ENCODE measurements at places on chromosomes 12 and 14.

- no peak for DNase-seq
Observed at GRCh38 chr14:76292561-76292960, 83.4 kb upstream of the ESRRB start.

- no peak for DNase-seq
Observed at GRCh38 chr14:75236901-75237419, 41.7 kb upstream of the FOS start.

DNA sequence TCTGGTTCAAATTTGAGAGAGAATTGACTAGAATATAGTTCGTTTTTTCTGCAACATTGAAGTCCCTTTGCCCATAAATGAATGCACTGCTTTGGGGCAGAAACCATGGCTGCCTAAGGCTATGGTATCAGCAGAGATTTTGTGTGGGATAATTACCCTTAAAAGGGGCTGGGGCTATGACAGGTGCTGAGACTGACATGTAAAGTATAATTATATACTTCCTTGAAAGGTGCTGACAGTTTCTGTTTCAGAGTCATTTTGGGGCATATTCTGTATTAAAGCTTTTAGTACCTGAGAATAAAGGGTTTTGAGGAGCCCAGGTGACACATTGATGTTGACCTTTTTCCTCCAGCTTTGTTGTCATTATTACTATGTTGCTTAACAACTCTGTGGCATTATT lies 150.3 kb upstream of the PTPRQ start:
- DNase-seq, result no peak

DNA sequence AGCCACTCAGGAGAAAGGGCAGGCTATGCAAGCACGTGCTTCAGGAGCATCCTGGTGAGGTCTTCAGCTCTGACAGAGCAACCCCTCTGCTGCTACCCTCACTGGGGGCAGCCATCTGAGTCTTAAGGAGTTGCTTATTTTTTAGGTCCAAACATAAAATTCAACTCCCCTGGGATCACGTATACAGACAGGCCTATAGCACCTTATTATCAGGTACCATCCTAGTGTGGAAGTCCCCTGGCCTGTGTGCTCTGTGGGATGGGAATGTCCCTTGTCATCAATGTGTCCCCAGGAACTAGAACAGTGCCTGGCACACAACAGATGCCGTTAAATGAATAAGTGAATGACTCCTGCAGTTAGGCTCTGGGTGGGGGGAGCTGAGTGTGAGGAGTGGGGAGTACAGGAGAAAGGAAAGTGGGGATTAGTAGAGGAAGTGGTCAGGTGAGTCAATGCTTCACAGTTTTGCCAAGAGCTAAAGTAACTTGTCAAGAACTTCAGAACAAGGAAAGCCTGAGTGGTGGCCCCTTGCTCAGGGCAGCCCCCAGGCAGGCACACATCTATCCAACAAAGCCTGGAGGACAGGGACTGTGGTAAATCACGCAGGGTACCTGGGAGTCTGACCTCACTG lies 33.5 kb downstream of the DAD1 start:
- no peak for DNase-seq

GRCh38 chr12:89263900-89264299 lies 88.4 kb downstream of the DUSP6 start:
- no peak for DNase-seq

- DNase-seq, result no peak
Observed at GRCh38 chr12:49903351-49903699, 375 bp downstream of the FAIM2 start.

GRCh38 chr12:130621696-130622298 lies 94.3 kb downstream of the RIMBP2 start:
- DNase-seq, result no peak

DNA sequence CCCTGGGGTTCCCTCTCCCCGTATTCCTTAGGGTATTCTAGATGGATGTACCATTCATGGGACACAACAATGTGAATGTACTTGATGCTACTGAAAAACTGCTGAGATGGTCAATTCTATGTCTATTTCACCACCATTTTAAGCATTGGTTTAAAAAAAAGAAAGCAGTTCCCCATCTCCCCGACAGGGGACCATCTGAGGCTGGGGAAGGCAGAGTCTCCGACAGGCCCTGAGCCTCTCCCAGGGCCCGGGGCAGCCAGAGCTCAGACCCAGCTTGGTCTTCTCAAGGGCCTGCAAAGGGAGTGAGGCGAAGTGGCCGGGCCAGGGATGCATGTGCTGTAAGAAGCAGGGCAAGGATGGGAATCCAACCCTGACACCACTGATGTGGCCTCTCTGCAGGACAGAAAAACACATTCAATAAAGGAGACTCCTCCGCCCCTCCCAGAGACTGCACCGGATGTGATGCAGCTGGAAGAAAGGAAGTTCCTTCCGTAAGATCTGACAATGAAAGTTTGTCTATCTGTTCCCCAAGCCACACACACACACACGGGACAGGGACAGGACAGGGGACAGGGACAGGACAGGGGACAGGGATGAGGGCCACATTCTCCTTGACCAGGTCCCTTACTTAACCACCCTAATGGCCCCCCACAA lies 234.1 kb downstream of the BCL11B start:
- DNase-seq, result no peak

DNA sequence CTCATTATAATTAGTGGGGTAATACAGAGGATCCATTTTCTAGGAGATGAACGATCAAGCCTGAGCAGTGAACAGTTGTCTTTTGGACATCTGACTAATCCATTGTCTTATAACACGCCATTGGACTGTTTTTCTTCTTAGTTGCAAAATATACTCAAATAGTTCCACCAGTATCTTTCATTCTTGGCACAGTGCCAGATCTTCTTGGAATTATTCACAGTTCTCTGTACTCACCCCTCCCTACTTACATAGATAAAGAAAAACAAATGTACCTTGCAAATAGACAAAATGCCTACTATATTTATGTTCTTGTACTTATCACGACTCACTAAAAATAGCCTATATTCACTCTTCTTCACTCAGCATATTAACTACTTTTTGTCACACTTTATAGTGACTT lies 3.8 kb downstream of the CBLN3 start:
- DNase-seq, result no peak

- DNase-seq, result no peak
Observed at GRCh38 chr12:113534555-113534954, 62.9 kb upstream of the LHX5 start.

DNA sequence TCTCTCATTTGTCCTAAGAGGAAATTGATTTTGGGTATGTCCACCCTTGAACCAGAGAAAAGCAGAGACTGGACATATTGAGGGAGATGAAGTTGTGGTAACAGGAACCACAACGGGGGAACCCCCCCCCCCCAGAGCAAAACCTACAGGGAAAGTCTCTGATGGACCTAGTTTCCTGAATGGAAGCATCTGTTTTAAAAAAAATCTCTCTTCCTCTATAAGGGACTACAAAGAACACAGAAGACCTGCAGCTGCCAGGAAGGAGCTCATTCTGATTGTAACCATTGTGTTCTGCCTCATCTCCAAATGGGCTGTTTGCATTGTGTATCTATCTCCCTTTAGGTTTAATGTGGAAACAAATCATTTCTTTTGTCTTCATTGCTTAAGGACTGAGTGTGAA lies 13.4 kb downstream of the C1S start:
- no peak for DNase-seq

DNA sequence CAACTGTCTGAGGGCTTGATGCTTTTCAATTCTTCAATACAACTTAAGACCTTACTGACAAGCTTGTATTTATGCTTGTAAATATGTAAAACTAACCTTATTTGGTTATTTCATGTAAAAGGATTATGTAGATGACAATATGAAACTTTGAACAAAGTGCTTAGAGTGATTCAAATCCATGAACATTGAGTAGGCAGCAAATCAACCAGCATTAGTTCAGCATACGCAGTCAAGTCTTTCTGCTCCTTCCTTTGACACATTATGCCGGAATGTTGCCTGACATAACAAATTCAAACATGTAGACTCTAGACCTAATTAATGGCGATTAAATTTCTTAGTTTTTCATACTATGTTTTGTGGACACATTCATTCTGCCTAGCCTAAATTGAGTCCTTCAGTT lies 105.2 kb downstream of the FGD4 start:
- peak; percentile 71 for DNase-seq

DNA sequence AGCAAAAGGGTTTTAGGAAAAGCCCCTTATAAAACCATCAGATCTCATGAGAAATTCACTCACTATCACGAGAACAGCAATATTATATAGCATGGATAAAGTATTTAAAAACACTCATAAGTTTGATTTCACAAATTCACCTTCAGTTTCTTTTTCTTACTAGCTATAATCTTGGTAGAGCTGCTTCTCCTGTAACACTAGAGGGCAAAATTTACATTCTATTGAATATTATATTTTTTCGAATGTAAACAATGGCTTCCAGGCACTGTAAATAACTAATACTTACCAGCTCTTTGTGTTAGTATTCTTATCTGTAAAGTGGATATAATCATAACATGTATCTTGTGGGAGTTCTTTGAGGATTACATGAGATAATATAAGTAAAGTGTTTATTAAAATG lies 259.6 kb downstream of the CCER1 start:
- DNase-seq, result no peak

DNA sequence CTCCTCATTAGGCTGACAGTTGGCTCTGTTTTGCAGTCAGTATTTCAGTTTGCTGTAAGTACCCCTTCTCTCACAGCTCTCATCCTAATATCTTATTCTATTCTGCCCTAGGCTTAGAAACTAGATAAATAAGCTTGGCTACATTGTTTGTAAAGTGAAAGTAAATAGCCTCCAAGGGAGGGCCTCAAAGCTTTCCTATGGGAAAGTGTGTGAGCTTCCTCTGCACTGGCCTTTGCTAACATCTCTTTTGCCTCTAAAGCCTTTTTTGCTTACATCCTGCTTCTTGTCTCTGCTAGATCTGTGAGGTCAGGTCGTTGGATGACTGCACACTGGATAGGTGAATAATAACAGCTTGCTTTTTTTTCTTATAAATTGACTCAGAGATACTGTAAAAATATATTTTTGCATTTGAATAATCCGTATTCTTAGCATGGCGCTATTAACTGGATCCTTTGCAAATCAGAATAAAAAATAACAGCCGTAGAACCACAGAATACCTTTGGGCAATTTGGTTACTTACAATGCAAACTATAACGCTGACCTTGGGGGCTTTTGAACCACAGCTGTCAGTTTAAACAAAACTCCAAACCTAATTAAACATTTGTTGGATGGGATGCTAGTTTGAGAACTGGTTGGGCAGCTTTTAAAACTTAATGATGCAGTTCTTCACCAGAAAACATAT lies 55.1 kb downstream of the TTC6 start:
- DNase-seq, result no peak

DNA sequence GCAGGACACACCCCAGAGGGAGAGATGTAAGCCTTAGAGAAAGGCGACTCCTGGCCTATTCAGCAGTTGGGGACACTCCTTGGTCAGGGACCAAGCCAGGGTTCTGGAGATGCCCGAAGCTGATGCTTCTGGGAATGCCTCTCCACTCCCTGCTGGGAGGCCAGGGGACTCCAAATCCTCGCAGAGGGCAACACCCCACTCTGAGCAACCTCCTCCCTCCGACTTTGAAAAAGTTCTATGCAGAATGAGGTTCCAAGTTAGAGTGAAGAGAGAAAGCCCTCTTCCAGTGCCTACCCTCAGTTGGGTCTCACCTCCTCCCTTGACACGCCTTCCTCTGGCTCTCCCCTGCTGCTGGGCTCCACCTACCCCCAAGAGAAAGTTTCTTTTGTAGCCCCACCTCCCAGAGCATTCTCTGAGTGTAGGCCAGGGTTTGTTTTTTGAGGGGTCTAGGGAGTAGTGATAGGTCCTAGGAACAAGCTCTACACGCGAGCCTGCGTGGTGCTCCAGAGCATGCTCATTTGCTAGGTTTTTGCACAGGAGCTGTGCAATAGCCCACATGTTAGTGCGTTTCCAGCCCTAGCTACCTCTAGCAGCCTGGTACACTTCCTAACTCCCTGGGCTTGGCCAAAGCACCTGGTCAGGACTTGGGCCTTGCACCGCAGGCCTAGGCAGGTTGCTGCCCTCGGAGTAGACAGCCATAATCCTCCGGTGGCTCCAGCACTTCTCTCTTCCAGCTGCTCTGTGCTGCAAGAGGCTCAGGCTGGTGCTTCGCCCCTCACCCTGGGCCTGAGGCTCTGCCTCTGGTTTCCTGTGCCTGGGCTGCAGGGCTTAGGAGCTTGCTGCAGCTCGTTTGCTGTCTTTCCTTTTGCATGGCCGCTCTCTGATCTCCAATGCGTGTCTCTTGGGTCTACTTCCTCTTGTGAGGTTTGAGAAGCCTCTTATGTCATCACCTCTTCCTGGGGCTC lies 590 bp upstream of the CEBPE start:
- no peak for DNase-seq

DNA sequence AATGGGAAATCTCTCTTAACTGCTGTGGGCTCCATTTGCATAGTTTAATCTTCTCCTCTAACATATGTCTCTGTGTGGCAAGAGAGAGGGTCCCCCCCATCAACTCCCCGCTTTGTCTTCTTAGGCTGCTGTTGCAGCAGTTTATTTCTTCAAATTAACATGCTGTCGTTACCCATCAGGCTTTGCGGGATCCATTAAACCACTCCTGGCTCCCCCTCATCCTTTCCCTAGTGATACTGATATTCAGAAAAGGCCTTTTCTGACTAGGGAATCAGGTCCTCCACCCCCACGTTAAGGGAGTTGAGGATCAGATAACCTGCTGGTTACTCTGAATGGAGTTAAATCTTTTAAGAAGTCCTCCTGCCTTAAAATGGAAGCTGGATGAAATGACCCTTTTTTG lies 15.2 kb downstream of the GPR84 start:
- no peak for DNase-seq

- no peak for DNase-seq
Observed at GRCh38 chr12:64801381-64801780, 23.1 kb upstream of the TBC1D30 start.

- no peak for DNase-seq
Observed at GRCh38 chr12:9325471-9325870, 117.3 kb upstream of the PZP start.
